GM23338 (cell line): ENCODE measurements at places on chromosomes 1 and 21. TPM values are rescaled to one million over a fixed set of nuclear protein-coding genes. Genes with fewer than 3 reads are reported as not detected.
A peak's percentile ranks its signal among the peaks of the same experiment; 100 is the strongest.

Gene PTPN7
- total RNA-seq: 0.12 TPM in 1 of 2 replicates, not detected in the other

Gene RAVER2
- total RNA-seq: 24.6 and 27.0 TPM in 2 replicates

Gene HFM1
- total RNA-seq: 3.3 and 5.2 TPM in 2 replicates

Gene GPR3
- 6.6 and 9.1 TPM in 2 replicates for total RNA-seq

DNA sequence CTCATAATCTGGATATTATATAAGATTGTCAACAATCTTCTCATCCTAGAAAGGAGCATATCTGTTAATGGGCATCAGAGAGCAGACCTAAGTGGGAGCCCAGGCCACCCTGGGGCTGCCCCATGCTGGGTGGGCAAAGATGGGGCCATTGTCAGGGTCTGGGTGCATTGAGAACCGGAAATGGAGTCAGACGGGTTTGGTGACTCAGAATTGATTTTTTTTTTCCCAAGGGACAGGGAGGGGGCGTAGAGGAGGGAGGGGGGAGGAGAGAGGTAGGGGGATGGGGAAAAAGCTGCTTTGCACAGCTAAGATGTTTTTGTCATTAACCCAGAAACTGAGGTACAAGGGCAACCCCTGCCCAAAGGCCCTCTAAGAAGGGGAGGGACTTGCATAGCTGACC, 1.3 kb downstream of the ATXN7L2 start:
- H3K4me3 ChIP-seq: peak overlapping the region; percentile 94
- H3K36me3 ChIP-seq: no peaks in the 10 kb centered on the region
- peak overlapping the region; percentile 85; the same call in 1 of the 2 replicates for H3K27ac ChIP-seq
- H3K27me3 ChIP-seq: peaks cover 10% of the 10 kb centered on the region; the same call in 1 of the 2 replicates

- DNase-seq: peak; percentile 2
- H3K27me3 ChIP-seq: no peaks in the 10 kb centered on the region
- no peaks in the 10 kb centered on the region for H3K36me3 ChIP-seq
- H3K27ac ChIP-seq: peak overlapping the region; percentile 92
- H3K4me3 ChIP-seq: peak overlapping the region; percentile 96
Measured at GRCh38 chr1:149844650-149845255, 54.6 kb upstream of the BOLA1 start.

DNA sequence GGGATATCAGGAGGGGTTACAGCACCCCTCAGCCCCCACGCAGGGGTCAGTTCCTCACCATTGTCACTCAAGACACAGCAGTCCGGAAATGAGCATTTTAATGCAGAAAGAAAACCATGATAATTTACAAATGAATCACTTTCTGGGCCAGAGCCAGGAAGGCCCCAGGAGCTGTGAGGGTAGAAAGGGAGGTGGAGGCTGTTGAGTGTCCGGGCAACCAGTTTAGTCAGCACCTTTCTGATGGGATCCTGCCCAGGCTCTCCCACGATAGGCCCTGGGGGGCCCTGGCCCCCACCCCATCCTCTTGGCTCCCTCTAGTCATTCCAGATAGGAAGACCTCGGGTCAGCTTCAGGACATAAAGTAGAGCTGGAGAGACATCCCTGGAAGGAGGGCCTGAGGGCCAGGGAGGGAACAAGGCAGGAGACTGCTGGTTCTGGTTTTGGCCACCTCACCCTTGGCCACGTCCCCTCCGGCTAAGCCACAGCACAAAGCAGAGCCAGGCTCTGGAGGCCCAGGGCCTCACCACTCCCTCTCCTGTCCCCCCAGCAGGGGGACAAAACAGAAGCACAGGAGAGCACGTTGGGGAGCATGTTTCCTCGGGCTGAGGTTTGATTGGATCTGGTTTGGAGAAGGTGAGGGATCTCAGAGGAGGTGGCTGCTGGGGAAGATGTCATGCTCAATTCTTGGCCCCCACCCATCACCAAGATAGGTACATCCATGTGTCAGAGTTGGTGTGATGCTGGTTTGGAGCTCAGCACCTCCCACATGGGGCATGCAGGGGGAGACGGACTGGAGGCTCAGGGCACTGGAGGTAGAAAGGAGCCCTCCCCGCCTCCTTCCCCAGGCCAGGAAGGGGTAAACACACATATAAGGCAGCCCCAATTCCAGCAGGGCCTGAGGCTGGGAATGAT, 20.6 kb downstream of the ETNK2 start:
- 0 out of 2 replicates have a peak overlapping the region, but pooled peaks have one; percentile 9 for H3K4me3 ChIP-seq
- H3K36me3 ChIP-seq: peaks cover 6% of the 10 kb centered on the region; the same call in 1 of the 2 replicates
- DNase-seq: peak; percentile 24
- peak overlapping the region; percentile 66; the same call in 1 of the 2 replicates for H3K27ac ChIP-seq

GRCh38 chr1:113871597-113872113, at the start of gene PTPN22:
TSS of gene PTPN22 (minus strand) at chr1:113871712.
- H3K36me3 ChIP-seq: no peaks in the 10 kb centered on the region
- no peak for DNase-seq
- no peak within 1 kb of the TSS for H3K4me3 ChIP-seq
- H3K27me3 ChIP-seq: no peaks in the 10 kb centered on the region

- no peak overlapping the region for H3K4me3 ChIP-seq
- DNase-seq: no peak
- peaks cover 15% of the 10 kb centered on the region for H3K4me1 ChIP-seq
- no peaks in the 10 kb centered on the region for H3K27me3 ChIP-seq
- H3K27ac ChIP-seq: no peak overlapping the region
Measured at GRCh38 chr1:108521990-108522393, 37.9 kb upstream of the EEIG2 start.

- H3K27ac ChIP-seq: no peak overlapping the region
- no peaks in the 10 kb centered on the region for H3K36me3 ChIP-seq
- H3K27me3 ChIP-seq: no peaks in the 10 kb centered on the region
- DNase-seq: no peak
- no peak overlapping the region for H3K4me3 ChIP-seq
Measured at GRCh38 chr1:153553096-153553495, 4.0 kb upstream of the S100A3 start.

- peak; percentile 98 for DNase-seq
- H3K27me3 ChIP-seq: peaks cover 18% of the 10 kb centered on the region
- H3K4me3 ChIP-seq: peak within 1 kb of the TSS; percentile 83
- peak within 1 kb of the TSS; percentile 6; the same call in 1 of the 2 replicates for H3K27ac ChIP-seq
Measured at GRCh38 chr1:113389953-113390834, at the start of gene MAGI3. TSS of gene MAGI3 (plus strand) at chr1:113390515. CDS start at chr1:113391034, 519 bp downstream.

DNA sequence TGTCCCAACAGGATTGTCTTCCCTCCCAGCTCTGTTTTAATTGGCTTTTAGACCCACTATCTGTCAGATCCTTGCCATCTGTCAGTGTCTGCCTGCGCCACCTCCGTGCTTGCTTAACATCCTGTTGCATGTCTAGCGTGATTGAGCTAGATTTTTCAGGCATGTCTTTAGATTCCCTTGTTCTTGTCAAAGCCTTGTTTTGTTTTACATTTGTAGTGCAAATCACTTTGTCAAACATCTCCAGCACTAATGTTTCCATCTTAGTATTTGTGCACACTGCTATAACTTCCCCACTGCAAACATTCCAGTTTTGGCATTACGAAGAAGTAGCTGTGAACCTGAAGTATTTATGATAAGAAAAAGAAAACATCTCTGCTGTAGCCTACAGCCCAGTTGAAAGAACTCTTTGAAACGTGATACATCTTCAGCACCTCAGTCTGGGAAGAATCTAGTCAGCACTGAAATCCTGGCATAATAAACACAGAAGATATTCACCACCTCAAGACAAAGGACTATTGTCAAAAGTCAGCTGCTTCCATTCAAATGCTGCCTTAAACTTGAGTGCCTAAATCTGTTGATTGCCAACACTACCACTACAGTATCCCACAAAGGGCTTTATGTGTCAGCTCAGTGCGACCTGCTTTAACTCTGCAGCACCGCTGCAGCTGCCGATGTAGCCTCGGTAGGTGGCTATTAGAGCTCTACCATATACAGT, 105.0 kb downstream of the FNBP1L start:
- no peak overlapping the region for H3K4me3 ChIP-seq
- H3K27me3 ChIP-seq: no peaks in the 10 kb centered on the region
- H3K27ac ChIP-seq: peak overlapping the region; percentile 78
- H3K4me1 ChIP-seq: peaks cover 19% of the 10 kb centered on the region
- peaks cover 9% of the 10 kb centered on the region; the same call in 1 of the 2 replicates for H3K36me3 ChIP-seq

DNA sequence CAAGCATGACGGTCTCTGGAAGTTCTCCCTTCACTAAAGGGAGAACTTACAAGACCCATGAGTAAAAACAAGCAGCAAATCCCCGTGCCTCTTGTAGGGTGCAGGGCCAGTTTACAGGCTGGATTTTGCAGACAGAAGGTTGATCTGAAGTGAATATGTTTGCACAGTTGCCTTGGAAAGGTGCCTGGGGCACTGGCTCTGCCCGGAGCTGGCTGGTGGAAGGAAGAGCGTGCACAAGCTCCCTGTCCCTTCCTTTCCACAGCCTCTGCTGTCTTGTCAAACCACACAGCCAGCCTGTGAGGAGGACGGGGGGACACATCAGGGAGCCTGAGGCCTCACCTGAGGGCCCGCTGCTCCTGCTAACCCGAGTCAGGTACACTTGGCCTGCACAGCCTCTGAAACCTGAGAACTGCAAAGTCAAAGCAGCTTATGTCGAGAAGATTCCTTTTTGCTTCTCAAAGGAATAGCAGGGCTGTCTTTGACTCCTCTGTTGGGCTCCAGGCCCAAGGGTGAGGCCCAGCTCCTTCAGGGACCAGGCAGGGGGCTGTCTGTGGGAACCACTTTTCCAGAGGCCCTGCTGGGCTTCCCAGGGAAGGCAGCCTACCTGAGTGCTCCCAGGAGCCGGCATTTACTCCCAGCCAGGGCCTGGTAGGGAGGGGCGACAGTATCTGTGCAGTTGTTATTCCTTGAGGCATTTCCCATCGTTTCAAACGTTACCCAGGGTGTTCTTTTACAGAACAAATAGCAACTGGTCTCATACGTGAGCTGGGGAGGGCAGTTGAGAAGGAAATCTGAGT, 251.5 kb downstream of the SIPA1L2 start:
- DNase-seq: no peak
- no peak overlapping the region for H3K27ac ChIP-seq
- no peaks in the 10 kb centered on the region for H3K27me3 ChIP-seq
- H3K4me1 ChIP-seq: peaks cover 7% of the 10 kb centered on the region; the same call in 1 of the 2 replicates

- no peaks in the 10 kb centered on the region for H3K27me3 ChIP-seq
- H3K27ac ChIP-seq: no peak overlapping the region
- H3K36me3 ChIP-seq: no peaks in the 10 kb centered on the region
- DNase-seq: no peak
- H3K4me1 ChIP-seq: no peaks in the 10 kb centered on the region; the same call in 1 of the 2 replicates
Measured at GRCh38 chr21:34037009-34037795, 36.2 kb upstream of the MRPS6 start.

DNA sequence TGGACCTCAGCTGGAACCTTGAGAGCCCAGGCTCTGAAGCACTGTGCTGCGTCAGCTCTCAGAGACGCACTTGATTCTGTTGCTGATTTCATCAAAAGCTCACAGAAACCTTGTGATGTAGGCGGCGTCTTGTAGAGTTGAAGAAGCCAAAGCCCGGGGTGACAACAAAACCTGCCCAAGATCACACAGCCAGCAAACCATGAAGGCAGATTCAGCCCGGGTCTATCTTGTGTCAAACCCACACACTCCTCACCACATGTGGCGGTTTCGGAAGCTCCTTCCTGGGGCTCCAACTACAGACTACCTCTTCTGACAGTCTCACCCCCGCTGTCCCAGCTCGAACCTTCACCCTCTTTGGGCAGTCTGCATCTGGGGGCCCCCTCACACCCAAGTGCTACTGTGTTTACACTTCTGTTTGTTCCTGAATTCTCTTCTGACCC, 50.4 kb downstream of the TENT5C start:
- no peak for DNase-seq
- H3K27me3 ChIP-seq: no peaks in the 10 kb centered on the region
- H3K4me3 ChIP-seq: no peak overlapping the region
- H3K27ac ChIP-seq: no peak overlapping the region
- no peaks in the 10 kb centered on the region for H3K36me3 ChIP-seq
- peaks cover under 1% of the 10 kb centered on the region; the same call in 1 of the 2 replicates for H3K4me1 ChIP-seq

DNA sequence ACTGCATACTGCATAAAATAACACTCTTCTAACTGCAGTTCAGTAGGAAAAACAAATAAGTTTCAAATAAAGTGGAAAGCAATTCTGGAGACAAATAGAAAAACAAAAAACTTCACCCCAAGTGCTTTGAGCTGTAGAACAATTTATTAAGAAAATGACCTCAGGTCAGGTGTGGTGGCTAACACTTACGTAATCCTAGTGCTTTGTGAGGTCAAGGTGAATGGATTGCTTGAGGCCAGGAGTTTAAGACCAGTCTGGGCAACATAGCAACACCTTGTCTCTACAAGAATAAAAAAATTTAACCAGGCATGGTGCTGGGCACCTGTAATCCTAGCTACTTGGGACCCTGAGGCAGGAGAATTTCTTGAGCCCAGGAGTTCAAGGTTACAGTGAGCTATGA, 5.0 kb upstream of the PPT1 start:
- no peak overlapping the region for H3K4me3 ChIP-seq
- H3K27ac ChIP-seq: no peak overlapping the region
- no peaks in the 10 kb centered on the region for H3K36me3 ChIP-seq

DNA sequence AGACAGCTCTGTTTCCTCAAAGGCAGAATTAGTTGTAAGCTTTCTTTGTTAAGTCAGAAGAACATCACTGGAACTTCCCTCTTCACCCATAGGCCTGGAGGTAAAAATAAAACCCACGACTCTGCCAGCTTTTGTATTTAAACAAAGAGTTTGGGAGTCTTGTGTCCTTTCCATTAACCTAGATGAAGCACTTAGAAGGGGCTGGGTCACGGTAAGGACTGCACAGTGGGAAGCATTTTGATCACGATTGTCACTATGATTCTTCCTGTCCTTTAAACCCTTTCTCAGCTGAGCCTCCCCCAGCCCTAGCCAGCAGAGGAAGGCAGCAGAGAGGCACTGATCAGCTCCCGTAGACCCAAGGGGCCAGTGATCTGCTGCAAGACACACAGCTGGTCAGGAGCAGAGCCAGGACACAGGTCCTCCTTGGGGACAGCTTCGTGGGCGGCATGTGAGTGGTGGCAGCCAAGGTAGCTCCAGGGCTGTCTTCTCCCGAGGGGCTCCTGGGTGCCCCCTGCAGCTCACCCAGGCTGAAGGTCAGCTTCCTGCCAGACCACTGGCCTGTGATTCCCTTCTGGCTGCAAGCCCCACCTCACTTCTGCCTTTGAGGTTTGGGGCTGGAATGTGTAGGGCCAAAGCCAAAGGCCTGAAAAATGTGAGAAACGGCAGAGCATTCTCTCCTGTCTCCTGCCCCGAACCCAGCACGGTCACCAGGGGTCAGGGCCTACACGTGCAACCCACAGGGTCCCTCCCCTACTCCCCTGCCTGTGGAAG, 4.0 kb upstream of the LAPTM5 start:
- no peak overlapping the region for H3K4me3 ChIP-seq
- H3K36me3 ChIP-seq: no peaks in the 10 kb centered on the region
- no peak overlapping the region for H3K27ac ChIP-seq
- no peak for DNase-seq
- peaks cover 8% of the 10 kb centered on the region; the same call in 1 of the 2 replicates for H3K4me1 ChIP-seq

- no peak overlapping the region for H3K27ac ChIP-seq
- H3K36me3 ChIP-seq: no peaks in the 10 kb centered on the region
- H3K4me1 ChIP-seq: peaks cover 4% of the 10 kb centered on the region
Measured at GRCh38 chr1:226542623-226543103, 5.9 kb upstream of the STUM start.

DNA sequence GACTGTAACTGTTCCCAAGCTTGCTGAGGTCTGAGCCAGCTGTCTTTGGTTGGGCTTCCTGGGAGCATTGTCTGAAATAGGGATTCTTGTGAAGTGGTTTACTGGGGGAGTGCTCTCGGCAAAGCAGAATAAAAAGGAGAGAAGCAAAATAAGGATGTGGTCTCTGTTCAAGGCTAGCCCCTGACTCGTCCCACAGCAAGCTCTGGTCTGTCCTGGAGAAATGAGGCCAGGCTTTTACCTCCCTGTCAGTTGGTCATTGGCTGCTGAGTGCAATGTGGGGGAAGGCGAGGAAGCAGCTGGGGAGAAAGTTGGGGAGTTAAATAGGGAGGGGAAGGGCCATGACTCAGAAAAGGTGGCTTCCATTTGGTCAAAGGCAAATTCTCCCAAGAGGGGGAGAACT, 303.9 kb upstream of the DUSP10 start:
- H3K4me1 ChIP-seq: no peaks in the 10 kb centered on the region
- no peak for DNase-seq
- H3K4me3 ChIP-seq: no peak overlapping the region
